ENCODE measurements at places on chromosomes 12 and 14. TPM values are rescaled to one million over a fixed set of nuclear protein-coding genes. Genes with fewer than 3 reads are reported as not detected.

DNA sequence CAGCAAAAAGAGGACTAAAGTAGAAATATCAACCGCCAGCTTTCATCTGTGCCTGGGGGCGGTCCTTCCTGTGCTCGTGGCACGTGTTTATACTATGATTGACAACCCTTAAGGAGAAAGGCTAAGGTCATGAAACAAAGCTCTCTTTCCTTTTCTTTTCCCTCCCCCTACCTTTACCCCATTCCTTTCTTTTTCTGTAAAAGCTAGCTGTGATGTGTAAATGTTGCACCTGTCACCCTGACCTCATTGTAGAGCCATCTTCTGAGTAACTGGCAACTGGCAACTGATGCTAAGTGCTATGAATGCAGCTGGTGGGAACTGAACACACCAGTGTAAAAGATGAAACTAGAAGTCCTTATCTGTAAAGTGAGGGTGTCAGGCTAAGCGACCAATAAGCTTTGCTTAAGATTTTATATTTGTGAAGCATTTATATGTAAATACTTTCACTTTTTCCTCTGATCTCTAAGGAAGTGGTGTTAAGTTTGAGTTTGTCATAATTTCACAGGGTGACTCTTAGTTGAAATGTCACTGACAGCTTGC, 102.8 kb upstream of the BCAT1 start:
- peak; percentile 58 for DNase-seq

- DNase-seq, result no peak
Observed at GRCh38 chr12:43981726-43982125, 145.8 kb downstream of the TMEM117 start.

GRCh38 chr12:79648881-79649280, 41.9 kb downstream of the PAWR start:
- DNase-seq, result no peak

Gene ZC2HC1C
- 2.0 TPM for total RNA-seq

Data from activated CD4-positive, alpha-beta memory T cell treated with anti-CD3 and anti-CD28 coated beads, Interleukin-2, amount 10 ng/mL, durations not matched to agents 7 days and 5 days (primary cell).